ENCODE measurements at places on chromosomes 7 and 10. TPM values are rescaled to one million over a fixed set of nuclear protein-coding genes. Genes with fewer than 3 reads are reported as not detected.

The PRPS1L1 gene
- not detected for total RNA-seq

The TLX1 gene
- total RNA-seq: not detected

The GPRIN2 gene
- total RNA-seq: not detected

DNA sequence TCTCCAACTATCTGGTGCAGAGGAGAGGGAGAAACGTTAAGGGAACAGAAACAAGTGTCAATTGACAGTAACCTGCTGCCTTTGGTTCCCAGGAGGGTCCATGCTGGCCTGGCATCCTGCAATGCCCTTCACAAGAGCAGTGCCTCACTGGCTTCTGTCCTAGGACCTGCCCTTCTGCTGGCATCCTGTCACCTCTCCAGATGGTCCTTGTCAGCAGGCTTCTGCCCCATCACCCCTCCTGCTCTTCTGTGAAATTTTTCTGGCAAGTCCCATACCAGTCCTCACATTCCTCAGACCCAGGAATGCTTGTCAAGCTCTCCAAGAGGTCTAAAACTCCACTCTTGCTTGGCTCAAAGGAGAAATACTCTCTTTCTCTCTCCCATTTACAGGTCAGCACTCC, 34.2 kb downstream of the C10orf67 start:
- DNase-seq: no peak
- peaks cover 13% of the 10 kb centered on the region for H3K27me3 ChIP-seq
- no peak overlapping the region for H3K4me3 ChIP-seq

DNA sequence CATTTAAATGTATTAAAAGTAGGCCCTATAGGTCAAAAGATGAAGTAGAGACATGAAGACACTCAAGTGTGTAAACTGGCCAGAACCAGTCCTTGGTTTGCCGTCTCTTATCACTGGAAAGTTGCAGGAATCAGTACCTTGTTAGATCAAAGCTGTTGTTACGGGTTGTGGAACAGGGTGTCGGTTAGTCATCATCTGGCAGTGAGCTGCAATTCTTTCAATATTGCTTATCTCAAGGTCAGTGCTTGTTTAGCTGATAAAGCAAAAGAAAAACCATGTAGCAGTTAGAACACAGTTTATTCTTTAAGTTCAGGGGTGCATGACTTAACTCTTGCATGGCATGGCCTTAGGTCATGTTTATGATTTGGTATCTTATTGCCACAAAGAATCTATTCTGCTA, 10.0 kb upstream of the SLC13A1 start:
- no peaks in the 10 kb centered on the region for H3K36me3 ChIP-seq
- DNase-seq: no peak
- H3K4me3 ChIP-seq: no peak overlapping the region
